ENCODE measurements at places on chromosomes 12 and 14.

GRCh38 chr12:32483499-32483898, 84.1 kb downstream of the FGD4 start:
- no peak for DNase-seq
- no peaks in the 10 kb centered on the region for H3K27me3 ChIP-seq
- peak overlapping the region; percentile 60 for H3K27ac ChIP-seq
- H3K36me3 ChIP-seq, result no peaks in the 10 kb centered on the region
- H3K4me3 ChIP-seq, result no peak overlapping the region

DNA sequence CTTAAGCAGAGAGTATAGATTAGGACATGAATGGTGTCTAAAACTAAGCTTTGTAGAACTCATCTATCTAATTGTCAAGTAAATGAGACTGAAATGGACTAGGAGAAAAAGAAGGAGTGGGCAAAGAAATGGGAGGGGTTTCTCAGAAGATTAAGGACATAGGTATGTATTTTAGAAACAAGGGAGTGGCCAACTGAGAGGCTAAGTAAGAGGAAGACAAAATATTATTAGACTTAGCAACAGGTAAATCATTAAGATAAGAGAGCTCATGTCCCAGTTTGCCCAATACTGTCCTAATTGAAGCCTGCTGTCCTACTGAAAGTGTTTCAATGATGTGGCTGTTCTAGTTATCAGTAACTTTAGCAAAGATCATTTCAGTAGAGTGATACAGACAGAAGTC, 171.4 kb downstream of the KITLG start:
- no peak overlapping the region for H3K4me3 ChIP-seq
- no peak for DNase-seq
- H3K36me3 ChIP-seq, result no peaks in the 10 kb centered on the region
- H3K27ac ChIP-seq, result no peak overlapping the region
- H3K27me3 ChIP-seq, result no peaks in the 10 kb centered on the region

- no peak overlapping the region for H3K27ac ChIP-seq
- no peaks in the 10 kb centered on the region for H3K36me3 ChIP-seq
- no peaks in the 10 kb centered on the region for H3K27me3 ChIP-seq
- no peak overlapping the region for H3K4me3 ChIP-seq
- H3K4me1 ChIP-seq, result no peaks in the 10 kb centered on the region
These were observed 383.1 kb downstream of the EGLN3 start for GRCh38 chr14:33567731-33568130.

DNA sequence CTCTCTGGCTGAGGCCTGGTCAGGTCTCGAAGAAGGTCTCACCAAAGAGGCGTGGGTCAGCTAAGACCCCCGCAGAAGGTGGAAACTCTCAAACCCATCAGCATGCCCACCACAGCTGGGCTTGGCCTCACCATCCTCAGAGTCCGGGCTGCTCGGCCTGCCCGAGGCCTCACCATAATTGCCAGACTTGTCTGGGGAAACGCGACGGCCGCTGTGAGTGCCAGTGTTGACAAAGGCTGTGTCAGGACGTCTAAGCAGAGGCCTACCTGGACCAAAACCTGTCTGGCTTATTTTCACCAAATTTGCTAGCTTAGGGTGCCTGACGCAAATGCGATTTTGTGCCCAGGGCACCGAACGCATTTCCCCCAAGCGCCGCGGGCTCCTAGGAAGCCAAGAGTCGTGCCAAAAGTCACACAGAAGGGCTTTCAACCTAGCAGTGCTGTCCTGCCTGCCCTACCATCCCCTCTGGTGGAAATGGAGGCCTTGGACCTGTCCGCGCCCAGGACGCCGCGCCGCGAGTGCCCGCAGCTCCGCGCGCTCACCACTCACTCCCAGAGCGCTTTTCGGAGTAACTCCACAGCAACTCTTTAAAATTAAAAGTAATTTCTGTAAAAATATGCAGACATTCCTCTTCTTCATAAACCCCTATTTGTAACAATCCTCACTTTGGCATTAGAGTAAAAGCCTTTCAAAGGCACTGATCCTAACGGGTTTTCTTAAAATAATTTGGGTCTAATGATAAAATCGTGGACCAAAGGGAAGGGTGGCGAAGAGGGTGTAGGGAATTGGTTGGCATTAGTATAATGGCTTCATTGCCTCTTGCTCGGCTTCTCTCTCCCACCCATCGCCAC, 1.2 kb upstream of the ALX1 start:
- DNase-seq, result no peak
- H3K27ac ChIP-seq, result no peak overlapping the region
- peaks cover 100% of the 10 kb centered on the region for H3K27me3 ChIP-seq
- no peaks in the 10 kb centered on the region for H3K36me3 ChIP-seq
- no peak overlapping the region for H3K4me3 ChIP-seq

- peaks cover 3% of the 10 kb centered on the region for H3K27me3 ChIP-seq
- no peaks in the 10 kb centered on the region for H3K4me1 ChIP-seq
- no peak overlapping the region for H3K27ac ChIP-seq
These were observed 12.0 kb downstream of the KIF26A start for GRCh38 chr14:104150136-104151025.

- H3K27ac ChIP-seq, result no peak overlapping the region
- H3K4me3 ChIP-seq, result no peak overlapping the region
- no peaks in the 10 kb centered on the region for H3K4me1 ChIP-seq
- peaks cover 15% of the 10 kb centered on the region for H3K36me3 ChIP-seq
- no peak for DNase-seq
These were observed 5.4 kb downstream of the PGF start for GRCh38 chr14:74949859-74950573.

DNA sequence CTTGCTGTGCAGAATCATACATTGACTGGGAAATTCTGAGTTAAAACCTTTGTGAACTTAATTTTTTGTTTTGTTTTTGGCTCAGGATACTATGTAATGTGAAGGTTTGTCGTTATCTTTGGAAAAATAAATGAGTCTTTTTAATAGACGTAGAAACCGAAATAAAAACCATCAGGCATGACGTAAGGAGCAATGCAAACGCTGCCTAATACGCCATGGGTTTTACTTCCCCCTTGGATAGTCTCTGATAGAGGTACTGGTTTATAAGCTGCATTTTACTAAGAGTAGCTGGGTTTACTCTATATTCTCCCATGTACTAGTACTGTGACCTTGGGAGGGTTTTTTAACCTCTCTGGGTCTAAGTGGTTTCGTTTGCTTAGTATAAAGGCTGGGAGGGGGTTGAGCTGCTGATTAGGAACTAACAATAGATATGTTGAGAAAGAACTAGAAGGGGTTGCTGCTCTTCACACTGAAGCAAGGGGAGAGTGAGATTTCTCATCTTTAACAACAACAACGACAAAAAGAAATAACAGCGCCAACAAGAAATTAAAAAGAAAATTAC, 66.8 kb upstream of the SLCO1C1 start:
- H3K4me3 ChIP-seq, result no peak overlapping the region
- no peak overlapping the region for H3K27ac ChIP-seq
- DNase-seq, result no peak
- no peaks in the 10 kb centered on the region for H3K4me1 ChIP-seq

DNA sequence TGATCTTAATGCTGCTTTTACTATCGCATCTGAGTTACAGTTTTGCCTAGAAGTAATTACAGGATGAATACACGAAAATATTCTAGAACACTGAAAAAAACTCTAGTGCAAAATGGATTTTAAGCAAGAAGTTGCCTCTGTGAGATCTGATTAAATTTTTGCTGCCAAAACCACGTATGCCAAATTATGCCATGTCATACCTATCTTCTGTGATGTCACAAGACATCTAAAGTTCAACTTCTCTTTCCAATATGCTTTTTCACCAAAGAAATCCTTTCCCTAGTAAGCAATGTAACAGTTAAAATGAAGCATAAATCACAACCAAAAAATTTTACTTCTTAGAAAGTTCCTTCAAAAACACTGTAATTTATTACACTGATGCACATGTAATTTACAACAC, 39.6 kb downstream of the HECTD4 start:
- no peaks in the 10 kb centered on the region for H3K4me1 ChIP-seq
- no peak overlapping the region for H3K27ac ChIP-seq
- H3K27me3 ChIP-seq, result no peaks in the 10 kb centered on the region

- peak; percentile 55 for DNase-seq
- H3K27me3 ChIP-seq, result no peaks in the 10 kb centered on the region
These were observed 790 bp downstream of the DYNC1H1 start for GRCh38 chr14:101965181-101965544.

GRCh38 chr14:23209651-23210423, 26.4 kb upstream of the SLC7A8 start:
- no peak overlapping the region for H3K4me3 ChIP-seq
- no peaks in the 10 kb centered on the region for H3K36me3 ChIP-seq
- H3K4me1 ChIP-seq, result no peaks in the 10 kb centered on the region
- H3K27me3 ChIP-seq, result no peaks in the 10 kb centered on the region
- no peak overlapping the region for H3K27ac ChIP-seq
